GM03348 (cell line): ENCODE measurements at places on chromosomes 13 and 19.

DNA sequence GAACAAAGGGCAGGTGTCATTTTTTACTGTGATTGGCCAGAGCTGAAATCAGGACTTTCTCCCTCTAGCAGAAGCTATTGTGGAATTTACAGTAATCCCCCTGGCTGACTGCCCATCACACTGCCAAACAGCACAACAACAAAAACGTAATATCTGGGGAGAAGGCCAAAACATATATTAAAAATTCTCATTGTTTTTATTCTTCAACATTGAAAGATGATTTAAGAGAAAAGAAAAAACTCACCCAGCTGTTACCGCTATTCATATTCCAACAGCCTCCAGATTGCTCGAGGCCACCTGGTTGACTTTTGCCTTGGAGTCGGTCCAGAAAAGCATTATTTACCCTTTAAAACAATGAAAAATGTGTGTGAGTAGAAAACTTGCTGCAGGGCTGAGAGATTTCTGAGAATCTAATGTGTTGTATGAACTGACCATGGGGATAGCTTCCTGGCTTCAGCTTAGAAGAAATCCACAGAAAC is 97.2 kb downstream of the EPSTI1 start:
- DNase-seq: peak; percentile 15

- no peak for DNase-seq
These were observed 1.0 kb upstream of the ETHE1 start for GRCh38 chr19:43527860-43528622.

DNA sequence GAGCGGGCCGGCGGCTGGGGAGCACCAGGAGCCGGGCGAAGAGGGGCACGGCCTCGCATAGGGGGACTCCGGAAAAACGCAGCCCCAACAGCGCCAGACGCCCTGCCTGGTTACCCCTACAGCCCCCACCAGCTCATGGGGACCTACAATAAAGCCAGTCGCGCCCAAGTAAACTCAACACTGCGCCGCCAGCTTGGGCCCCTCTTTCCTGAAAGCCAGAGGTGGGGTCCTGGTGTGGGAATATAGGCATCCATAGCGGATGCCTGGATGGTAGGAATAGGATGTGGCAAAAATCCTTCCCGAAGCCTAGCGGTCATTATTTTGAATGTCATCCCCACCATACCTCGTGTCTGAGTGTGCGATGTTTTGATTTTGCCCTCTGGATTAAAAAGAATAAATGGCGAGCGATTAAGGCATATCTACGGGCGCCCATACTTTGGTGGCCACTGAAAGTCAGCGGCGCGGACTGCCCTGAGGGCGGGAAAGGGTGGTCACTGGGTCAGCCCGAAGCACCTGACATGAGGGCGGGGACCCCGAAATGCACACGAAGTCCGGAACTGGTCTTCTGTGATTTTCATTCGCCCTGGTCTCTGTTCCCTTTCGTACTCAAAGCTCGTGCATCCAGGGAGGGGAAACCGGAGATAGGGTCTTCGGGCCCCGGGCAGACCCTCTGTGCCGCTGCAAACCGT is at the start of the genes NHLRC3 and PROSER1:
Gene NHLRC3, plus strand, starts transcription at position 577 of the 689 bp plus-strand sequence. CDS start 184 bp downstream, outside the sequence.
Gene PROSER1, minus strand, starts transcription at position 210 of the 689 bp plus-strand sequence. CDS start 847 bp downstream, outside the sequence.
- DNase-seq: peak; percentile 90

DNA sequence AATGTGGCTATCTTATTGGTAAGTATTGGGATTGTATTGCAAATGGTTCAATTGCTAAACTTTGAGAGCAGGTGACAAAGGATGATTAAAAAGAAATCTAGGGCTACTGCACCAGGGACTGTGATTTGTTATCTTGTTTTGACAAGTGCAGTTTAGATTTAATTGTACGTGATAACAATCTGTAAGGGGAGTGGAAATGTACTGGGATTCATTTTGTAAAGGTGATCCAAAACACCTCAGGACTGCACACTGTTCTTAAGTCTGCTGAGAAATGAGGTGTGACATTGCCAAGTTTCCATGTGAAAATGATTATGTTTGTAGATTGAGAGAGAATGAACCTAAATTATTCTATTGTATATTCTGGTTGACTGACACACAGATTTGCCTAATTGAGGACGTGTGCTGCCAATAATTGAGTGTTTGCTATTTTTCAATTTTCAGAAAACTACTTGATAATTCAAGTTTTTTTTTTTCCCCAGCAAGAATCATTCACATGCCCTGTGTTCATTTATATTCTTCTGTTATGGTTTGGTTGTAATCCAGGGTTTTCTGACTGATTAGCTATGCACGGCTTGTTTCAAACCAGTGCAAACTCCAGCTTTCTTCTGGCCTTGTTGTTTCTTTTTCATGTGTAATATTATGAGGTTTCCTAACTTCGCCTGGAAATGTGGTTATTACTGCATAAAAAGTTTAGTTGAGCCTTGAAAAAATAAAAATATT is 308.0 kb downstream of the OLFM4 start:
- no peak for DNase-seq

DNA sequence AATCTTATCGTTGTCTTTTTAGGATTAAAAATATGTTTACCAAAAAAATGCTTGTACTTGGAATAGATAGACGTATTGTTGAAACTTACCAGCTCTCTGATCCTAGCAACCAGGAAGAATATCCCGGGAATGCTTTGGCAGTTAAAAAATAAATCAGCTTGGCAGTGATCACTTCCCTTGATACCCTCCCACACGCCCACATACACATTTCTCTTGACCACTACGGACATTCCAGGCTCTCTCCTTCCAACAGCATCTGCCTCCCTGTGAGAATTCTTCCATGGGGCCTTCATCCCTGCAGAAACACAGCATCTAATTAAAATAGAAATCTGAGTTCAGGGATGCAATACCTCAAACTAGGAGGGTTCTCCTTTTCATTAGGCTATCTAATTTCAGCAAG is 57.9 kb downstream of the THSD1 start:
- DNase-seq: peak; percentile 85

GRCh38 chr13:64928696-64929499 is 2301.2 kb downstream of the PCDH9 start:
- peak; percentile 53 for DNase-seq

- no peak for DNase-seq
These were observed 2.3 kb downstream of the ZSCAN5A start for GRCh38 chr19:56312342-56312741.

DNA sequence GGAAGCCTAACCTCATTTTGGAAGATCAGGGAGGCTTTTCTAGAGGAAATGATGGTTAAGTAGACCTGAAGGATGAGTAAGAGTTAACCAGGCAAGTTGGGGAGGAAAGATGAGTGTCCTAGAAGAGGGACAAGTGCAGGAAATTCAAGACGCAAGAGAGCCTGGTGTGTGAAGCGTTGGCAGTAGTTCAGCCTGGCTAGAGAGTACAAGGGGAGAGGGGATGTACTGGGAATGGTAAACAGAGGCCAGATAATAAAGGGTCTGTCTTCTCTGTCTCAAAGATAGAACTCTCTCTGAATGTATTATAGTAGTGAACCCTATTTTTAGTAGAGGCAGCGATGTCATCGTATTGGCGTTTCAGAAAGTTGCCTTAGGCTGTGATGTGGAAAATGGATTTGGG is 9.7 kb downstream of the DPY19L3 start:
- DNase-seq: no peak

- DNase-seq: peak; percentile 53
These were observed at the start of gene SHANK1 for GRCh38 chr19:50719566-50719965. SHANK1 (minus strand) TSS chr19:50719802; CDS start chr19:50716919, 2,883 bp downstream.

DNA sequence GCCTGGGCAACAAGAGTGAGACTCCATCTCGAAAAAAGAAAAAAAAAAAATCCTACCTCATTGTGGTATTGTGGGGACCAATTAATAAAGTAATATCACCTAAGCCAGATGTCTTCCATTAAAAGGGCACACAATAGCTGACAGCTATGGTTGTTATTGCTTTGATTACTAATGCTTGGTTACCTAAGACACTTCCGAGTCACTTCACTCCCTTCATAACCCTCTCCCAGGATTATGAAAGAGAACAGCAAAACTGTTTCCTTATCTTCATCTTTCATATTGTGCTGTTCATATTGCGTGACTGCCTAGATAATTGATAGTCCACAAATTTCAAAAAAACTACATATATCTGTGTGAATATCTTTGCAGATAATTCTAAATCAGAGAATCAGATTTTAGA is 10.3 kb upstream of the HSPH1 start:
- DNase-seq: no peak

GRCh38 chr13:92900446-92900845 is 326.2 kb upstream of the GPC6 start:
- DNase-seq: no peak

DNA sequence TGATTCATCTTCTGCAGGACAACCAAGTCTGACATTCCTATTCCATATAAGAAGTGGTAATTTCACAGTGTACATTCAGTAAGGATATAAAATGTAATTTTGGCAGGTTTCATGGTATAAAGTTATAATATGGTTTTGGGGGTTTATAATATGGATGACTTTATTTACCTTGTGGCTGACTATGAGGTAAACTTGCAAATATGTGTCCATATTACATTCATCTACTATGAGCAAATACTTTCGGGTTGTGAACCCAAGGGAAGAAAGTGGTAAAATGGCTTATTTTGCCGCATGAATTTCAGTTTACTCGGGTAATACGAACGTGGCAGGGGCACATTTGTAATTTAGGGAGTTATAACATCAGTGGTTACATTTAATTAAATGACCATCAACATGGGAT is 86.7 kb upstream of the TNFSF11 start:
- no peak for DNase-seq

DNA sequence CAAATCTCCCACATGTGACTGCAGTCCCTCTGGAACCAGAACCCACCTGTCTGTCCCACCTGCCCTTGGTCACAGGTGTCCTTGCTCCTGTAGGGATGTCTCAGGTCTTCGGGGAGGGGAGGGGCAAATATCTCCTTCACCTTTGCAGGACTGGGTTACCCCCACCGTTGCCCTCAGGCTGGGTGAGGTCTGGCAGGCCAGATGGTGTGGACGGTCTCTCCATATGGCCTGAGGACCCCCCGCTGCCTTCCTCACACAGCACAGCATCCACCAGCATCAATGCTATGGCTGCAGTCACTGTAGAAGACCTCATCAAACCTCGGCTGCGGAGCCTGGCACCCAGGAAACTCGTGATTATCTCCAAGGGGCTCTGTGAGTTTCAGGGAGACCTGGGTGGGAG is 10.0 kb downstream of the SLC5A5 start:
- no peak for DNase-seq

DNA sequence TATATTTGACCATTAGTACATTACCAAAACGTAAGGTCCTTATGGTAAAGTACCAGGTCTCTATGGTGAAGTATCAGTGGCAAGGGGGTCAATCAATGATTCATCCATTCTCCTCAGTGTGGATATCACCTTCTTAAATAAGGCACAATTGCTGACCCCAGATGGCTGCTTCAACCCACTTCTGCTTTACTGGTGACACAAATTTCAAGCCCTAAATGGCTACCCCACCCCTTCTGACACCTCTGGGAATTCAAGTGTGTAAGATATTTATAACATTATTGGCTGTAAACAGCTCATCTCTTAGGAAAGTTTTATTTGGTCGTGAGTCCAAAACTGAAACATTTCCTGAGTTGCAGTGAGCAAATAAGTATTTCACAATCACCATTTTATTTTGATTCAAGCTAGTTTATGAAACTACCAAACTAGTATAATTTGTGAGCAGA is 7.9 kb upstream of the WBP4 start:
- DNase-seq: peak; percentile 53

GRCh38 chr19:36152019-36152351 is 262 bp downstream of the COX7A1 start:
- peak; percentile 30 for DNase-seq

DNA sequence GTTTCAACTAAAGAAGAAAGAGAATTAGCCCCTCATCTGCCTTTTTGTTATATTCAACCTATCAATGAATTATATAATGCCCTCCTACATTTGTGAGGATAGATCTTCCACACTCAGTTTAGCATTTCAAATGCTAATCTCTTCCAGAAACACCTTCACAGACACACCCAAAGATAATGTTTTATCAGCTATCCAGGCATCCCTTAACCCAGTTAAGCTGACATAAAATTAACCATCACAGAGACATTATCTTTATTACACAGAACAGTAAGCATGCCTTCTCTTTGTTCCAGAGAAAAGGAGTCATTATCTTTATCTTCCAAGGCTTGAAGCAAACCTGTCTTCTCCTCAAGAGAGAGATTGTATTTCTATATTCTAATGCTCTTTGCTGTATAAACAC is 53.1 kb downstream of the PCDH20 start:
- DNase-seq: no peak

DNA sequence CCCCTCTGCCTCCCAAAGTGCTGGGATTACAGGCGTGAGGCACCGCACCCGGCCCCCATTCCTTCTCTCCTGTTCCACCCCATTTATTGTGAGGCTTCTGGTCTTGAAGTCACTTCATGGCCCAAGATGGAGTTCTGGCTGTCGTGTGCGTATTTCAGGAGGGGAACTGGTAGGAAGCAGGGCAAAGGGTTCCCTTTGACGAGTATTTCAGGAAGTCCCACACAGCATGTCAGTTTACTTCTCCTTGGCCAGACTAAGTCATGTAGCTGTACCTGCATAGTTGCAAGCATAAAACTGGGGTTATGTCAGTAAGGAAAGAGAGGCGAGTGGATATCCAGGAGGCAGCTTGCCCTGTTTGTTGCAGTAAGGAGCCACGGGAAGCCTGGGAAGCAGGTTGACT is 10.1 kb downstream of the WDR62 start:
- no peak for DNase-seq

- DNase-seq: peak; percentile 12
These were observed 1709.2 kb upstream of the PCDH20 start for GRCh38 chr13:63124863-63125262.

GRCh38 chr19:8115805-8116396 is 33.5 kb downstream of the FBN3 start:
- no peak for DNase-seq
